ENCODE measurements at places on chromosomes 16 and 17. TPM values are rescaled to one million over a fixed set of nuclear protein-coding genes. Genes with fewer than 3 reads are reported as not detected.

Gene EME1
- total RNA-seq: 14.9 TPM

Gene NPIPB6
- 2.0 TPM for total RNA-seq

Gene SCNN1B
- 0.18 TPM for total RNA-seq

Gene PPP1R27
- total RNA-seq: 0.10 TPM

Gene CLEC18B
- total RNA-seq: 0.37 TPM

Gene SLC9A5
- total RNA-seq: 1.3 TPM

Gene SEZ6L2
- 23.6 TPM for total RNA-seq

Gene TERB1
- not detected for total RNA-seq

Gene KRTAP9-2
- not detected for total RNA-seq

Gene SHISA9
- not detected for total RNA-seq

Gene ZNRF1
- total RNA-seq: 23.7 TPM

Gene RPL13
- total RNA-seq: 4,292 TPM

Gene SSTR5
- total RNA-seq: 0.37 TPM

Gene KRT10
- total RNA-seq: 112 TPM

Gene ZNF18
- 4.6 TPM for total RNA-seq

Gene RASL10B
- total RNA-seq: 0.11 TPM

Gene SBK1
- total RNA-seq: 0.37 TPM

Gene KRT16
- 0.40 TPM for total RNA-seq

Gene ABCA6
- not detected for total RNA-seq
